Panc1 (cell line): ENCODE measurements at places on chromosomes 16 and 17. TPM values are rescaled to one million over a fixed set of nuclear protein-coding genes. Genes with fewer than 3 reads are reported as not detected.
A peak's percentile ranks its signal among the peaks of the same experiment; 100 is the strongest.

HOXB1 gene
- total RNA-seq: not detected

ABCC3 gene
- total RNA-seq: 128 TPM

DNA sequence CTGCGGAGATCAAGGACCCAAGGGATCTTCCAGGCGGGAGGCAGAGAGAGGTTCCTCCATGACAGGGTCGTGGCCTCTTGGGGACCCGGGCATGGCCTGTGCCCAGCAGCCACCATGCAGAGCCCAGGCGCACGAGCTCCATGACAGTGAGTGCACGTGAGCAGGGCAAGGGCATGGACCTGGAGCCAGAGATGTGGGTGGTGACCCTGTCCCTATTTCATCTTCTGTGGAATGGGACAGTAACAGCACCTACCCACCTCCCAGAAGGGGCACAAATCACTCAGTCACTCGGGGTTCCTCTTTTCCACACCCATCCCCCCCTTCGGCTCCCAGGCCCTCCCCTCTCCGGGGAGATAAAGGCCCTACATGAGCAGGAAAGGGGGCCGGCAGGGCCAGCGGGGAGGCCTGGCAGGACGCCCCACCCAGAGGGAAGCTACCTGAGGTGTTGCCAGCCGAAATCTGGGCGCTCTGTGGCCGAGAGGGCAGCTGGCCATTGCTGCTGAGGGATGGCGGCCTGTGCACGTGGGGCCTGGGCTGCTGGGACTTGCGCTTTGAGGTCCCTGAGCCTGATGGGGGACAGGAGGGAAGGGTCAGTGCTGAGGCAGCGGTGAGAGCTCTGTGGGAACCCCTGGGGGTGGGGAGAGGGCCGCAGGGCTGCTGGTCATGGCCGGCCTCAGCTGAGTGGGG lies 10.4 kb downstream of the UBALD2 start:
- DNase-seq: no peak

SOST gene
- not detected for total RNA-seq

- no peak for DNase-seq
Measured at GRCh38 chr17:4604111-4604644, 19.8 kb downstream of the SMTNL2 start.

DNA sequence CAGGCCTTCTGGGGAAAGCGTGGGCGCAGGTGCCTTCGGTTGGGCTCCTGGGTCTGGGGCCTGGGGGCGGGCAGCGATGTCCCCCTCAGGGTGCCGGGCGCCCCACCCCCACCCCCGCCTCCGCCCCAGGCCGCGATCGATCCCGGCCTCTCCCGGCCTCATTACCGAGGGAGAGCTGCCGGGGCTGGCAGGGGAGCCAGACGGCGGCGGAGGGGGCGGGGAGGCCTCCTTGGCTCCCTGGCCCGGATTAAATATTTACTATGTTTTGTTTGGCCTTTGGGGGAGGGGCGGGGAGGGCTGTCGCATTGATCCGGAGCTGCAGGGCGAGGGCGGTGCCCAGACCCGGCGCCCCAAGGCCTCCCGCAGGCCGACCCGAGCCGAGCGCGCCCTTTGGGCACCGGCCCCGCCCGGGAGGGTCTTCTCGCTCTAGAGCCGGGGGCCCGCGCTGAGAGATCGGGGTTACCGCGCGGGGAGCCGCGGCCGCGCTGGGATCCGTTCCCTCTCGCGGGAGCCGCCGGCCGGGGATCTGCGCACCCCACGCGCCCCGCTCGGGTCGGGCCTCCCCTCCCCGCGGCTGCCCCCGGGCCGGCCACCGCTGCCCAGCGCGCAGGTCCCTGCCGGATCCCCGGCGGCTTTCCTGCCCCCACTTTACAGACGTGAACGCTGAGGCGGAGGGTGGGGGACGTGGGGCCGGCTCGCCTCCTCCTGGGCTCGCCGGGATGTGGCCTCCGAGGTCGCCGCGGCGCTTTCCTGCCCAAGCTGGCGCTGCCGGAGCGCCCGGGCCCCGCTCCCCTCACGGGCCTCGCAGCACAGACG lies 27.0 kb downstream of the RTN4RL1 start:
- DNase-seq: no peak

GRCh38 chr17:36608794-36609497 lies 7.6 kb downstream of the MRM1 start:
- DNase-seq: no peak

COASY gene
- 76.7 TPM for total RNA-seq

EXOC7 gene
- total RNA-seq: 190 TPM

GRCh38 chr17:58303971-58304749 lies 23.4 kb upstream of the MPO start:
- peak; percentile 8 for DNase-seq

GRCh38 chr17:72618001-72618509 lies 474.4 kb downstream of the SLC39A11 start:
- no peak for DNase-seq

- DNase-seq: no peak
Measured at GRCh38 chr17:41894791-41895331, 23.9 kb downstream of the ACLY start.

NECAB2 gene
- total RNA-seq: 0.33 TPM

C17orf78 gene
- total RNA-seq: not detected

GRCh38 chr17:45904866-45905265 lies 10.5 kb downstream of the MAPT start:
- DNase-seq: no peak

- DNase-seq: no peak
Measured at GRCh38 chr17:35313875-35314409, 59.5 kb downstream of the SLFN11 start.

DNA sequence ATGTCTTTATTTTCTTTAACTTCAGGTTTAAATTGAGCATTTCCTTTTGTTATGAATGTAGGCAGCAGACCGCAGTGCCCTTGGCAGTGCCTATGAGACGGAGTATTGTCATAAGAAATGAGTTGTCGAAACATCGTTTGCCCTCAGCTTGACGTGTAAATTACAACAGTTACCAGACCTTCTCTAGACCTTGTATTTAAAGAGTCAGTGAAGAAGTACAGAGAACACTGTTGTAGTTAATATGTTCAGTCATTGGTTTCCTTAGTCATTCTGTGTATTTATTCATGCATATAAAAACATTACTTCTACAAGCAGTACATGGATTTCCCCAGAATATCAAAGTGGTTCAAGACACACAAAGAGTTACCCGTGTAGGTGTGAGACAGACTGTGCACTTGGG lies 19.0 kb downstream of the IRF8 start:
- DNase-seq: no peak
